SK-MEL-5 (cell line): ENCODE measurements at places on chromosomes 11 and 22. TPM values are rescaled to one million over a fixed set of nuclear protein-coding genes. Genes with fewer than 3 reads are reported as not detected.

The POU2F3 gene
- total RNA-seq: not detected in 2 replicates

- no peak for DNase-seq
These were observed 638 bp upstream of the TENM4 start for GRCh38 chr11:79441461-79441875.

The ZNF70 gene
- 5.2 and 5.7 TPM in 2 replicates for total RNA-seq

- DNase-seq: no peak
These were observed 865.1 kb upstream of the CNTN5 start for GRCh38 chr11:98155696-98156095.

The INCENP gene
- 54.5 and 61.8 TPM in 2 replicates for total RNA-seq

The LMNTD2 gene
- 1.8 and 2.1 TPM in 2 replicates for total RNA-seq

The IFITM5 gene
- not detected in 2 replicates for total RNA-seq

The LMO1 gene
- 0.29 TPM in 1 of 2 replicates, not detected in the other for total RNA-seq

- no peak for DNase-seq
These were observed 4.1 kb downstream of the PITPNM1 start for GRCh38 chr11:67500831-67501715.

DNA sequence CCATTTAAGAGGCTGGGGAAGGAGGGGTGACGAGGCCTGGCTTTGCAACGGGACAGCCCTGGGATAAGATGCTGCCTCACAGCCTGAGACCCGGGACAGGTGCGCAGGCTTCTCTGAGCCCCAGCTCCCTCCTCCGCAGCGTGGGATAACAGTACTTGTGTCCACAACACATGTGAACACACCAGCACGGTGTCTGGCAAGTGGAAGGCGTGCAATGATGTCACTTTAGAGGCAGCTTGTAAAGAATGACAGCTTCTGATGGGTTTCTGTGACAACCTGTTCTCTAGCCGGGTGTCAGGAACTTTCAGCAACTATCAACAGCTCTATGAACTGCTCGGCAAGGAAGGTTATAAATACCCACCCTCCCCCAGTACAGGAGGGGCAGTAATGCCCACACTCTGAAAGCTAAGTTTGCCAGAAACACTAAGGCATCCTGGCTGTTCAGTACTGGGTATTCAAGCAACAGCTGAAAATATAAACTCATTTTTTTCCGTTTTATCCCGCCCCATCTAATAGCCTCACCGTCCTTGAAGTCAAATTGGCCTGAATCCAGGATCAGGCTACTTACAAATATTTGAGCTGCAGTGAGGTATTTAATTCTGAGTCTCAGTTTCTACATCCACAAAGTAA is 59.7 kb downstream of the MYH9 start:
- no peak for DNase-seq

DNA sequence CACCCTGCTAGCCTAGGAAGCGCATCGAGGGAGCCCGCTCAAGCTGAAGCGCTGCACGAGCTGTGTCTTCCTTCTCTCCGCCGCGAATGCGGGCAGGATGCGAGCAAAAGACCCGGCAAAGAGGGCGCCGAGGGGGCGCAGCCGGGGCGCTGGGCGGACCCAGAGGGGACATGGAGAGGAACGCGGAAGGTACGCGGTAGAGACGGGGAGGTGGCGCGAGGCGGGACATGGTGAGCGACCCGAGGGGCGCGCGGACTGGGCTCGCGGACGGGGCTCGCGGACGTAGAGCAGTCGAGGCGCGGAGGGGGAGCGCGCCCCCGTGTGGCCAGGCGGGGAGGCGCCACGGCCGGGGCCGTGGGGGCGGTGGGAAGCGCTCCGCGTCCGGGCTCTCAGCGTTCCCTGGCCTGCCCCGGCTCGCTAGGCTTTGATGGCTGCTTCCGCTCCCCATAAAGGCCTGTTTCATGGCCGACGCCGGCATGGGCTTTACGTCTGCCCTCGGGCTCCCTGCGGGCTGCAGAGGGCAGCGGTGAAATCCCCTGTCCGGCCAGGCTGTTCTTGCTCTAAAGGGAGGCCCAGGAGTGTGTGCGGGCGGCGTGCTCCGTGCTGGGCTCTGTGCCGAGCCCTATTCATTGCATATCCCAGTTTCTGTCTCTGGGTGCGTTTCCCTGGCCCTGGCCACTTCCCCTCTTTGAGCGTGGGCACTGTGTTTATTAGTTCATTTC is 31.2 kb upstream of the TRIM29 start:
- DNase-seq: peak; percentile 64

DNA sequence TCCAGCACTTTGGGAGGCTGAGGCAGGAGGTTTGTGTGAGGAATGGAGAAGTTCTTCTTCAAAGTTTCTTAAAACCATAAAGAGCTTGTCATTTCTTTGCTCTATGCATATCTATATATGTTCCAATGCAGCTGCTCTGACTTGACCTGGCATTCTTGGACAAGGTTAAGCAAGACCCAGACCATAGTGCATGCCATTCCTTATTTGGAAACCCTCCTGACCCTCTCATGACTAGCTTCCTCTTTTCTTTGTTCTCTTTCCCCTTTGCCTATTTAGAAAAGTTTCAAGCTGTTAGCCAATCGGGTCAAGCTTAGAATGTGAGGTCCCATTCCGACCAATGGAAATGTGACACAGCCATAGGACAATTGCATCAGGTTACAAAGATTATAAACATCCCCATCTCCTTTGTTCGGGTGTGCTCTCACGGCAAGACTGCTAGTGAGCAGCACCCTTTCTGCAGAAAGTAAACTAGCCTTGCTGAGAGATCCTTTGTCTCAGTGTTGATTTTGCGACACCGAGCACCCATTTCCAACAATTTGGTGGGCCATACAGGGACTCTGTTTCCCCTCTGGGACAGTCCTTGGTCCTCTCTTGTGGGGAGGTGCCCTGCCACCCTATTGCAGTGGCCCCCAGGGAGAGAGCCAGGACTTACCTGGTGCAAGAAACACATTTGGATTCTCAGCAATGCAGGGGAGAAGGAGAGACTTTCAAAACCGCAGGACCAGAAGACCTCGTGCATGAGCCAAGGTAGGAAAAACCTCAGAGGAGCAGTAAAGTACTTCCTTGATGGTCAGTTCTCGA is 39.9 kb upstream of the ANO1 start:
- DNase-seq: no peak

The PIWIL4 gene
- 0.16 TPM in 1 of 2 replicates, not detected in the other for total RNA-seq

DNA sequence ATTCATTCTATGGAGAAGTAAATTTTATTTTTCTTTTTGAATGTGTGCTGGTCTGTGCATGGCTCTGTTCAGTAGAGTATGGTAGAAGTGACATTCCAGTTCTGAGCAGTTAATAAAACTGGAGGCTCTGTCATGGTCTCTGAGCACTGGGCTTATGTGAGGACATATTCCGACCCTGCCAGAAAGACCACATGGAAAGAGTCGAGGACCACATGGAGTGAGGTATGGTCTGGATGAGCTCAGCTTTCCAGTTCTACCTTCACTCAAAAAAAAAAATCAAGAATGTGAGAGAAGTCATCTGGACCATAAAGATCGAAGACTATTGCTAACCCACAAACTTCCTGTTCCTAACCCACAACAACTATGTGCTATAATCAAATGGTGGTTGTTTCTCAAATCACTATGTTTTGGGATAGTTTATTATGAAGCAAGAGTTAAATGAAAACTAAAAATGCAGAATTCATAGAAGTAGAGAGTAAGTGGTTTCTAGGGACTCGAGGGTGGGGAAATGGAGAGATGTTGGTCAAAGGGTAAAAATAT is 534.2 kb upstream of the ANO5 start:
- DNase-seq: no peak

GRCh38 chr22:18905540-18906409 is at the start of gene DGCR6:
Gene DGCR6, plus strand, starts transcription at chr22:18906320. Its CDS starts 55 bp downstream, at chr22:18906375.
- DNase-seq: no peak

- DNase-seq: no peak
These were observed 10.8 kb downstream of the SIK3 start for GRCh38 chr11:117087446-117087845.

- DNase-seq: no peak
These were observed 1.7 kb downstream of the AP5B1 start for GRCh38 chr11:65778901-65779668.

GRCh38 chr11:67539550-67539949 is 16.3 kb upstream of the CABP2 start:
- peak; percentile 12 for DNase-seq

The CRYBB3 gene
- 0.24 TPM in 1 of 2 replicates, not detected in the other for total RNA-seq

The SLC5A12 gene
- 0.11 TPM in 1 of 2 replicates, not detected in the other for total RNA-seq

DNA sequence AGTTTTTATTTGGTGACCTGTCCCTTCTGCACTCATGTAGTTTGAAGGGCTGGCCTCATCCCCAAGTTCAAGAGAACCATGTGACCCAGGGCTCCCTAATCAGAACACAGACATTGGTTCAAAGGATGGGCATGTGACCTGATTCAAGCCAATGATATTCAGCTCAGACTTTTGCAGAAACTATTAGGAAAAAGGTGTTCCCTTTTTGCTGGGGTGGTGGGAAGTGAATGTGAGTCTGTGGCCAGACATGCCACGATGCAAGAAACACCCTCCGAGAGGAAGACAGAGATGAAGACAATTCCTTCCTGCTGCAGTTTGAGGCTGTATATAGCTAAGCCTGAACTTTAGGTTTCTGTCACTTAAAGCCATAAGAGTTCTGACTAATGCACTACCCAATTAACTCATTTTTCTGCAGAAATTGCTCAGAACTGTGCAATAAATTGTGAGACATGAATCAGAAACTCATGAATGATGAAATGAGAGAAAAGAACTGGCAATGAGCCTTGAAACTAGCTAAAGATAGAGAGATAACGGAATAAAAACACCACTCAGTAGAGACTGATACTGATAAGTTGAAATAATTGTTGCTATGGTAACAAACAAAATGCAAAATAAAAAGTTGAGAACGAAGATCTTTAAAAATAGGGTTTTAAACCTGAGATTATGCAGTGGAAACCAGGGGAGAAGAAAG is 9.2 kb upstream of the MAPK1 start:
- no peak for DNase-seq

DNA sequence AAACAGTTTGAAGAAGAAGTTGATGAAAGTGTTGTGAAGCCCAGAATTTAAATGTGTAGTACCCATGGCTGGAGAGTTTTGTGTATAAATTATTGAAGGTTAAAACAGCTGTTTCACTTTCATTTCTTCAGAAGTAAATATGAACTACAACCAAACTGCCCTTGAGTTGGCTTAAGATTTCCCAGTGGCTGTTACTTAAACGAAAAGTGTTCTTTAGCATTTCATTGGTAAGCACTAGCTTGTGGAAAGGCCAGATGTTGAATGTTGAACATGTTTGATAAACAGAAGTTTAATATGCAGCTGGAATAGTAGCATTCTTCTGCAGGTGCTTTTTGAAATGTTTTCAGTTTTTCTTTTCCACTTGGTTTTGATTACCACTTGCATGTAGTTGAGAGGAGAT is 83.2 kb upstream of the TNRC6B start:
- no peak for DNase-seq

The OR8K5 gene
- total RNA-seq: not detected in 2 replicates

- DNase-seq: no peak
These were observed 1.8 kb downstream of the SLC16A8 start for GRCh38 chr22:38081941-38082828.

GRCh38 chr22:39251762-39252460 is 7.1 kb upstream of the PDGFB start:
- no peak for DNase-seq
